Naive thymus-derived CD4-positive, alpha-beta T cell (primary cell): ENCODE measurements at places on chromosomes 6 and 20. TPM values are rescaled to one million over a fixed set of nuclear protein-coding genes. Genes with fewer than 3 reads are reported as not detected.

The UBD gene
- total RNA-seq = 1.9 and 2.7 TPM in 2 replicates

The SLC4A11 gene
- 1.5 TPM for total RNA-seq

The TMEM170B gene
- total RNA-seq = 3.4 TPM

The LY6G5B gene
- 38.8 TPM for total RNA-seq

The GNMT gene
- 2.6 TPM for total RNA-seq

The NMBR gene
- total RNA-seq = not detected

The E2F1 gene
- total RNA-seq = 1.4 TPM

The SMLR1 gene
- total RNA-seq = not detected in 2 replicates

The MUCL3 gene
- total RNA-seq = not detected
